ENCODE measurements at places on chromosomes 5 and 9.

GRCh38 chr9:112955550-112955949, 56.4 kb downstream of the ZNF883 start:
- no peak for DNase-seq
- H3K4me3 ChIP-seq = no peak overlapping the region
- H3K27ac ChIP-seq = no peak overlapping the region

GRCh38 chr9:95104980-95105379, 212.5 kb downstream of the FANCC start:
- H3K4me1 ChIP-seq = peaks cover 57% of the 10 kb centered on the region
- H3K4me3 ChIP-seq = no peak overlapping the region
- H3K36me3 ChIP-seq = peaks cover 54% of the 10 kb centered on the region

DNA sequence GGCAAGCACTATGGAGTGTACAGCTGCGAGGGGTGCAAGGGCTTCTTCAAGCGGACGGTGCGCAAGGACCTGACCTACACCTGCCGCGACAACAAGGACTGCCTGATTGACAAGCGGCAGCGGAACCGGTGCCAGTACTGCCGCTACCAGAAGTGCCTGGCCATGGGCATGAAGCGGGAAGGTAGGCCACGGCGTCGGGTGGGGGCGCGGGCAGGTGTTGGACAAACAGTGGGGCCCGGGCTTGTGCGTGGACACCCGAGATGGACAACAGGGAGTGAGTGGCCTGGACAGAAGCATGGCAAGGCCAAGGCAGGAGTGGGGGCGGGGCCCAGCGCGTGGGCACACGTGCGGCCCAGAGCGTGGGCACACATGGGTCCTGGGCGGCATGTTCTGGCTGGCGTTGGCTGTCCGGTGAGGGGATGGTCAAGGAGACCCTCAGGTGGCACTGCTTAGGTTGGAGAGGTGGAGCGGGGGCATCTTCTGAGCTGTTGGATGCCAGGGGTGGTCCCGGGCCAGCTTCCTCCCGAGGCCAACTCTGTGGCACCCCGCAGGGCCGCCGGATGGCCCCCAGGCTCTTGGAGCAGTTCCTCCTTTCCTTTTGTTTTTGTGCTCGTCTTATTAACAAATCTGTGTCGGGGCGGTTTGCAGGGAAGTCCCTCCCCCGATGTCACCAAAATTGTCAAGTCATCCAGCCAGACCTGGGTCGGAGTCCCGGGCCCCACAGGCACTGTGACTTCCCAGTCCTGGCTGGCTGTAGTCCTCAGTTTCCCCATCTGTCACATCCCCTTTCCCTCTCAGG, 82.9 kb downstream of the RXRA start:
- H3K36me3 ChIP-seq = peaks cover 27% of the 10 kb centered on the region
- no peaks in the 10 kb centered on the region for H3K27me3 ChIP-seq
- no peak overlapping the region for H3K4me3 ChIP-seq
- H3K4me1 ChIP-seq = peaks cover 80% of the 10 kb centered on the region

DNA sequence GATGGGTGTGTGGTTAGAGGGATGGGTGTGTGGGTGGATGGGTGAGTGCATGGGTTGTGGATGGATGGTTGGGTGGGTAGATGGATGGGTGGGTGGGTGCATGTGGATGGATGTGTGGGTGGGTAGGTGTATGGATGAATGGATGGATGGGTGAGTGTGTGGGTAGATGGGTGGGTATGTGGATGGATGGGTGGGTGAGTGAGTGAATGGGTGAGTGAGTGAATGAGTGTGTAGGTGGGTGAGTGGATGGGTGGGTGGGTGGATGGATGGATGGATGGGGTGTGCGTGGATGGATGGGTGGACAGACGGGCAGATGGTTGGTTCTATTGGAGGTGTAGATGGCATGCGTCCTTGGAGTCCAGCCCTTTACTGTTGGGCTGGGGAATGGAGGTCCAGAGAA, 17.2 kb downstream of the STKLD1 start:
- no peak overlapping the region for H3K4me3 ChIP-seq
- H3K4me1 ChIP-seq = no peaks in the 10 kb centered on the region
- no peak for DNase-seq
- H3K36me3 ChIP-seq = no peaks in the 10 kb centered on the region

GRCh38 chr5:15643731-15644130, 143.8 kb downstream of the FBXL7 start:
- H3K27me3 ChIP-seq = no peaks in the 10 kb centered on the region
- DNase-seq = peak; percentile 47
- no peaks in the 10 kb centered on the region for H3K4me1 ChIP-seq
- H3K27ac ChIP-seq = no peak overlapping the region

GRCh38 chr9:29775491-29775890, 2202.2 kb upstream of the C9orf72 start:
- no peak overlapping the region for H3K27ac ChIP-seq
- no peaks in the 10 kb centered on the region for H3K4me1 ChIP-seq
- H3K27me3 ChIP-seq = no peaks in the 10 kb centered on the region
- no peak overlapping the region for H3K4me3 ChIP-seq

DNA sequence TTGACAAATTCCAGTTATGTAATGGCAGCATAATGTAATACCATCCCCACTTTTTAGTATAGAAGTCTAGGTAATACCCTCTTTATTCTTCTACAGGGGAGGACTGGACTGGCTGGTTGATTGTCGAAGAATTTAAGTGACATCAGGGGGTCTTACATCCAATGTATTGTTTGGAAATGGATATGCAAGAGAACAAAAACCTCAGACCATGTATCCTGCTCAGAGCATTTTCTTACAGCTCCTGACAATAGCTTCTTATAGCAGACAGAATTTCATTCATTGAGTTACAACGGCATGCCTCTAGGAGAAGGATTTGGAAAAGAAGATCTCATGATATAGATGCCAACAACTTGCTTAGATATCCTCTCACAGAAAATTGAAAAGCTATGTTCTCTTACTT, 2032.3 kb downstream of the EFNA5 start:
- no peak for DNase-seq
- H3K27ac ChIP-seq = no peak overlapping the region
- no peak overlapping the region for H3K4me3 ChIP-seq
- no peaks in the 10 kb centered on the region for H3K36me3 ChIP-seq
- no peaks in the 10 kb centered on the region for H3K27me3 ChIP-seq

DNA sequence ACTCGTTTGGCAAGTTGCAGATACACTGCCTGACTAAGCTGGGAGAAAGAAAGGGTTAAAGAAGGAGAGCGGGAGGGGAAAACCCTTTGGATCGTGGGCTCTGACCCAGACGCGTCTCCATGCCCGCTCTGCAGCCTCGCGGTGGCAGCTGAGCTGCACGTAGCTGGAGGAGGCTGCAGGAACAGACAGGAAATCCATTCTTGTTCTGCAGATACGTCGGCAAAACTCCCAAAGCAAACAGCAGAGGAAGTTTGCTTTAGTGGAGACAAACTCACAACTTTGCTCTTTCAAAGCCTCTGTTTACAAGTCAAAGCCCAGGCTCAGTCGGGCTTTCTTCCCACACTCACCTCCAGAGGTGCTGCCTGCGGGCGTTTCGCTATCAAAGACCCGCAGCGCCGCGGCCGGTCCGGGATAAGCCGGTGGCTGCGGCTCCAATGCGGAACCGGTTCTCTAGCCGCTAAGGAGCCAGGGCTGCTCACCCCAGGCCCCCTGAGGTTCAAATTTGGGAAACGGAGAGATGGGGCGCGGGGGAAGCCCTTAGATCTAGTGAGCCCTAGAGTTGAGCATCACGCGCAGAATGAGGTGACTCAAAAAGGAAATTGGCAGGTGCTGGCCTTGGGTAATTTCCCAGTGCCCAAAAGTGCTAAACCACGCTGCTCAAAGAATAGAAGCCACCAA, 60.7 kb downstream of the MAT2B start:
- peak overlapping the region; percentile 26 for H3K4me3 ChIP-seq
- H3K27me3 ChIP-seq = peaks cover 16% of the 10 kb centered on the region
- H3K27ac ChIP-seq = no peak overlapping the region
- H3K4me1 ChIP-seq = peaks cover 10% of the 10 kb centered on the region
- H3K36me3 ChIP-seq = no peaks in the 10 kb centered on the region

DNA sequence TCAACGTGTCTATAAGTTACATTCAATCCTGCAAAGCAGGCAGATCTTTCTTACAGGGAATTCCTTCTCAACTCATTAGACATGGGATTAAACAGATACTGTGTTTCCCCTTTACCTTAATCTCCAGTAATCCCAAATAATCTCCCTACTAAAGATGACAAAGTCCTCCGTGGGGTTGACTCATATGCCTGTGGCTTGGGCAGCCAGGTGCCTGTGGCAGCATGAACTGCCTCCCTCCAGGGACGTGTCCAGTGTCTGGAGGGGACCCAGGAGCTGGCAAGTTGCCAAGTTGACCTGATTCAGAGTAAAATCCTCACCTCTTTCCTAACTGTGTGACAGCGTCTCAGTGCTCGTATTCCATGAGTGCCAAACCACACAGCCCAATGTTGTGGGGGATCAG, 94.6 kb upstream of the PTCH1 start:
- peaks cover 2% of the 10 kb centered on the region for H3K27me3 ChIP-seq
- no peaks in the 10 kb centered on the region for H3K36me3 ChIP-seq
- H3K4me3 ChIP-seq = no peak overlapping the region
- no peak for DNase-seq
- H3K27ac ChIP-seq = no peak overlapping the region
- H3K4me1 ChIP-seq = peaks cover 11% of the 10 kb centered on the region

- no peak overlapping the region for H3K27ac ChIP-seq
- DNase-seq = no peak
- peaks cover 40% of the 10 kb centered on the region for H3K4me1 ChIP-seq
- H3K36me3 ChIP-seq = peaks cover 2% of the 10 kb centered on the region
- H3K27me3 ChIP-seq = no peaks in the 10 kb centered on the region
These were observed 10.7 kb downstream of the DNM1 start for GRCh38 chr9:128213746-128214497.

- H3K4me3 ChIP-seq = no peak overlapping the region
- H3K27ac ChIP-seq = no peak overlapping the region
- no peaks in the 10 kb centered on the region for H3K4me1 ChIP-seq
- DNase-seq = no peak
- no peaks in the 10 kb centered on the region for H3K36me3 ChIP-seq
- no peaks in the 10 kb centered on the region for H3K27me3 ChIP-seq
These were observed 74.1 kb upstream of the FSD1L start for GRCh38 chr9:105373723-105374122.

DNA sequence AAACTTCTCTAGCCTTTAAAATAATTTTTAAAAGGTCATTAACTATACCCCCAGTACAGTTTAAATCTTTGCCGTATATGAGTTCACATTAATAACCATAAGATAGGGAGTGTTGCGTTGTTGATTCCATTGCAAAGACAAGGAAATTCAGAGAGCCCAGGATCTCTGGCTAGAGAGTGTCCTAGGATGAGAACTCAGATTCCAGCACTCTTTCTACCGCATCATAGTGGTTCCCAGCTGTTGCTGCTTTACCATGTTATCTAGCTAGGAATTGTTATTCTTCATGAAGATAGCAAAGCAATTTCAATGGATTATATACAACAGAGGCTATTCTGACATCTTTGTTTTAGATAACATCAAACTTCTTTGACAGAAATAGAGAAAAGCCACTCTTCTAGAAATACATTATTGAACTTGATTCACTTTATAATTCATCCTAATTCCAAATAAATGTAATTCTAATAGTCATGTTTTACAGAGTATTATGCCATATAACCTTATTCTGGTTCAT, 78.4 kb upstream of the IL7R start:
- DNase-seq = no peak
- no peak overlapping the region for H3K27ac ChIP-seq
- no peaks in the 10 kb centered on the region for H3K27me3 ChIP-seq
- H3K4me3 ChIP-seq = no peak overlapping the region

GRCh38 chr9:33921967-33922895, 105.3 kb downstream of the UBE2R2 start:
- H3K36me3 ChIP-seq = peaks cover 93% of the 10 kb centered on the region
- no peaks in the 10 kb centered on the region for H3K27me3 ChIP-seq
- no peak overlapping the region for H3K27ac ChIP-seq
- no peak overlapping the region for H3K4me3 ChIP-seq

DNA sequence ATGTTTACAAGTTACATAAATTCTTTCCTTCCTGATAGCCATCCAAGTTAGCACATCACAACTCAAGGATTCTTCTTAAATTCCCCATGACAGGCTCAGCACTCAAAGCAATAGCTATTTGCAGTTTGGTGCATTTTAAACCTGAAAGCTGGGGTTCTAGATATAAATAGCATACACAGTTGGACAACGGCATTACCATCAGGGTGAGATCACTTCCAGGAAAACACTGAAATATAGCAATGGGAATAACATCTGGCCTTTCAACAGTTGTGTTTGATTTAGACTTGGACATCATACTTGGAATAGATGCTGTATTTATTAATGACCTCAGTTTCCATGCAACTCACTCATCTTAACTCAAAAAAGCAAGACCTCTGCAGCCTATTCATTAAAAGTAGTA, 24.7 kb upstream of the LECT2 start:
- peak overlapping the region; percentile 91 for H3K27ac ChIP-seq
- peak; percentile 99 for DNase-seq
- no peaks in the 10 kb centered on the region for H3K27me3 ChIP-seq

- peak overlapping the region; percentile 93 for H3K27ac ChIP-seq
- peak; percentile 75 for DNase-seq
- peak overlapping the region; percentile 78 for H3K4me3 ChIP-seq
- peaks cover 16% of the 10 kb centered on the region for H3K4me1 ChIP-seq
- H3K27me3 ChIP-seq = no peaks in the 10 kb centered on the region
- no peaks in the 10 kb centered on the region for H3K36me3 ChIP-seq
These were observed 543 bp downstream of the MTMR12 start for GRCh38 chr5:32312197-32312594.

DNA sequence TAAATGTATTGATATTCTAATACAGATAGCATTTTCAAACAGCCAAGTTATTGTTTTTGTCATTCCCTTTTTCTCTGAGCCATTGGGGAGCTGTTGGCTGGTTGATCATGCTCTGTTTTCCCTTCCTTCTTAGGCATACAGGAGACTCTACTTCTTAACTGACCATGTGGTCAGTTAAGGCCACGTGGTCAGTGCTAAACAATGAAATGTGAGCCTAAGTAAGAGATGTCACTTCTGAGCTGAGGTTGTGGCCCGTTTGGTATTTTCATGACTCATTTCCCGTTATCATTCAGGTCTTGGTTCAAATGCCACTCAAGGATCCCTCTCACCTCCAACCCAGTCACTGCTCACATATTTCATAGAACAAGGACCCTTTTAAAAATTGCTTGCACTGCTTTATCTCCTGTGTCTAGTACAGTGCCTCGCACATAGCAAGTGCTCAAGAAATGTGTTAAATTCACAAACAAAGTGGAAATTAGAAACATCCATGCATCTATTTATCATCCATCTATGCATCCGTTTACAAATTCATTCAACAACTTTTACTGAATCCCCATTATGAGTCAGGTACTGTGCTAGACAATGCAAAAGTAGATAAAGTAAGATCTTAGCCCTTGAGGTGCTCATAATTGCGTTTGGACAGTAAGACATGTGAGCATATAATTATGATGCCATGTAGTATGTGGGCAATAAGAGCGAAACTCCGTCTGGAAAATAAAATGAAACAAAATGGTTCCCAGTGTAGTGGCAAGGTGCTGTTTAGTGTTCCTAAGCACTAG, 50.7 kb downstream of the ARRDC3 start:
- no peaks in the 10 kb centered on the region for H3K27me3 ChIP-seq
- no peak overlapping the region for H3K27ac ChIP-seq
- no peak for DNase-seq

GRCh38 chr9:84322828-84323227, 17.7 kb downstream of the SLC28A3 start:
- H3K27ac ChIP-seq = no peak overlapping the region
- no peak overlapping the region for H3K4me3 ChIP-seq
- DNase-seq = no peak
- no peaks in the 10 kb centered on the region for H3K27me3 ChIP-seq
- H3K36me3 ChIP-seq = no peaks in the 10 kb centered on the region
- no peaks in the 10 kb centered on the region for H3K4me1 ChIP-seq

- H3K4me3 ChIP-seq = no peak overlapping the region
- H3K4me1 ChIP-seq = no peaks in the 10 kb centered on the region
- H3K36me3 ChIP-seq = no peaks in the 10 kb centered on the region
- no peak overlapping the region for H3K27ac ChIP-seq
- no peaks in the 10 kb centered on the region for H3K27me3 ChIP-seq
These were observed 264.4 kb upstream of the CDH10 start for GRCh38 chr5:24909210-24909609.

All from muscle of leg (tissue), 16 donors.